NCI-H2081 (cell line): ENCODE measurements at places on chromosomes 13 and 19.

DNA sequence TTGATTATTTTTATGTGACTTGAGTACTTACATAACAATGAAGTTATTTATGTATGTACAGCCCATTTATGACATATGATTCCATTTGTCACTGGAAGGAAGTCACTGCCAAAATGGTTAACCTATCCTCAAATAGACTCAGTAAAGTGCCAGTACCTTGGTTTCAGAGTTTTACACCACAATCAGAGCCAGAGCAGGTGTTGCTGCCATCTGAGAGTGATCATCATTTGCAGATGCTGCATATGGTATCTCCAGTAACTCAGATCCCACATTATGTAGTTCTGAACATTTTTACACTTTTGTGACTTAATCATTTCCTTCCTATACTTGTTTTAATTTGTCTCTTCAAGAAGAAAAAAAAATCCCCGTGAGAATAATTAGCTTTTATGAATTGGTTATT lies 313.3 kb downstream of the HS6ST3 start:
- no peak for DNase-seq

DNA sequence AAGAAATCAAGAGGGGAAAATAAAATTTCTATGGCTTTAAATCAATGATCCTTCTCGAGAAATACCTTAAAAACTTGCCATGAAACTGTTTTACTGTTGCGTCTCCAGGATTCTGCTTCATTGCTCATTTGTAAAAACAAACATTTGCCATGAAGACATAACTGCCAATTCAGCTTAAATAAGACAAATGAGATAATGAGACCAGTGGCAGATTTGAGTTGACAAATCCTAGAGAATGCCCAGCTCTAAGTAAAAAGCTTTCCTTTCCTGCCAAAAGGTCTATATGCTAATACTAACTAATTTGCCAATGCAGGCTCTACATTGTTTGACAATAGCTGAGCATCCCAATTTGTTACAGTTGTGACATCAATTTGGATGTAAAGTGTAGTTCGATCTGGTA lies 400.5 kb upstream of the PCDH9 start:
- DNase-seq: peak; percentile 79

DNA sequence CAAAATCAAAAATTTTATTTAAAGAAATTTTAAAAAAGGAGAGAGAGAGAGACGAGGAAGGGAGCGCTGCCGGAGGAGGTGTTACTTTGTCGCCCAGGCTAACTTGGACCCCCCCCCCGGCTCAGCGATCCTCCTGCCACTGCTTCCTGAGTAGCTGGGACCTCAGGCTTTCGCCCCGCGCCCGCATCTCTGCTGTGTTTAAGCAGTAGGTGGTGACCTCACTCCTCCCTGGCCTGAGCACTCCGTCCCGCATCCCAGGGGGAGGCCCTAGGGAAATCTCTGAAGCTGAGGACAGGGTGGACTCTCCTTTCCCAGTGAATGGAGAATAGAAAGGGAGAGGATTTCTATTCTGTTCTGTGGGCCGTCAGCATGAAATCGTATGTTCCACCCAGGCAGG lies 485 bp upstream of the ZNF845 start:
- DNase-seq: peak; percentile 32

DNA sequence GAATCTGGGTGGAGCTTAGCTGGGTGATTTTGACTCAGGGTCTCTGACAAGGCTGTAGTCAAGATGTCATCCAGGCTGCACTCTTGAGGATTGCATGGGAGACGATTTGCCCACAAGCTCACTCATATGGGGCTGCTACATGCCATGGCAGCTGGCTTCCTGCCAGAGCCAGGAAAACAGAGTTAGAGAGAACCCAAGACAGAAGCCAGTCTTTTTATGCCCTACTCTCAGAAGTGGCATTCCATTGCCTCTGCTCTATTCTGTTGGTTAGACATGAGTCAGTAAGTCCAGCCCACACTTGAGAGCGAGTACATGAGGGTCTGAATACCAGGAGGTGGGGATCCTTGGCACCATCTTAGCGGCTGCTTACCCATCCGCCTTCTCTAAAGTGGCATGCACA lies 9.5 kb downstream of the POLR1D start:
- DNase-seq: no peak

DNA sequence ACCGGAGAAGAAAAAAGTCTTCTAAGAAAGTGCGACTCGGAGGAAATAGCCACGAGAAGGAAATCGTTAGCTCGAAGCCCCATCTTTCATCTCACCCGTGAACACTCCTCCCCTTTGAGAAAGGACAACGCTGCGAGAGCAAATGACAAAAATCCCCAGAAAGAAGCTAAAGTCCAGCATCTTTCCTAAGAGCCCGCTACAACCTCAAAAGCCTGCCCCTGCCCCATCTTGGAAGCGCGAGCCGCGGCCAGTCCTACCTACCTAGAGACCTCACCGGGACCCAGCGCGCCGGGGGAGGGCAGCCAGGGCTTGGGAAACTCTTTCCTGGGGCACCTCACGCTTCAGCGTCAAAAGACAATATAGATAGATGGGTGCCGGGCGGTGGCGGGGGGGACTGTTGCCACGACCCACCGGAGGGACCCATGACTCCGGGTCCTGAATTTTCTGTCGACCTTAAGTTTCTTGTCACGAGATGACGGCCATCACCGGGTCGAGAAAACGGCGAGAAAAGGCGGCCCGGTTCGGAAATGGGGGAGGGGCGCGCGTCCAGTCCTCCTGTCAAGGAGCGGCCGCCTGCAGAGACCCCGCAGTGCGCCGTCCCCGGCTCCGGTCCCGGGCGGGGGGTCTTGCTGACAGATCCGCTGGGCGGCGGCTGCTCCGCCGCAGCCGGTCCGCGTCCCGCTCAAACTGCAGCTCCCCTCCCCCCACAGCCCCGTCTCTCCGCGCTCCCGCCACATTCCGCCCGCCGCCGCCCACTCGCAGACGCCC lies 65.9 kb downstream of the KCNRG start:
- peak; percentile 45 for DNase-seq

- no peak for DNase-seq
Measured at GRCh38 chr13:105491345-105491744, 1044.1 kb downstream of the EFNB2 start.

DNA sequence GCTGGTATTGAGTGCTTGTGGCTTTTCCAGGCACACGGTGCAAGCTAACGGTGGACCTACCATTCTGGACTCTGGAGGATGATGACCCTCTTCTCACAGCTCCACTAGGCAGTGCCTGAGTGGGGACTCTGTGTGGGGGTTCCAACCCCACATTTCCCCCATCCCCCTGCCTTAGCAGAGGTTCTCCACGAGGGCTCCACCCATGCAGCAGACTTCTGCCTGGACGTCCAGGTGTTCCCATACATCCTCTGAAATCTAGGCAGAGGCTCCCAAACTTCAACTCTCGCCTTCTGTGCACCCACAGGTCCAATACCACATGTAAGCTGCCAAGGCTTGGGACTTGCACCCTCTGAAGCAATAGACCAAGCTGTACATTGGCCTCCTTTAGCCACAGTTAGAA lies 25.3 kb upstream of the ZSCAN18 start:
- DNase-seq: no peak

DNA sequence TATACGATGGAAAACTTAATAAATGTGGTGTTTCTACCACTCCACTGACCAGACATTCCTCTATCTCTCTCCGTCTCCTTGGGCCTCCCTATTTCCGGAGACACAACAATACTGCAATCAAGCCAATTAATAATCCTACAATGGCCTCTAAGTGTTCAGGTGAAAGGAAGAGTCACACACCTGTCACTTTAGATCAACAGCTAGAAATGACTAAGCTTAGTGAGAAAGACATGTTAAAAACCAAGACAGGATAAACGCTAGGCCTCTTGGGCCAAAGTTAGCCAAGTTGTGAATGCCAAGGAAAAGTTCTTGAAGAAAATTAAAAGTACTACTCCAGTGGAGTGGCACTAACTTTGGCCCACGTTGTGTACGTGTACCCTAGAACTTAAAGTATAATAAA lies 22.5 kb downstream of the ZDHHC20 start:
- DNase-seq: no peak

DNA sequence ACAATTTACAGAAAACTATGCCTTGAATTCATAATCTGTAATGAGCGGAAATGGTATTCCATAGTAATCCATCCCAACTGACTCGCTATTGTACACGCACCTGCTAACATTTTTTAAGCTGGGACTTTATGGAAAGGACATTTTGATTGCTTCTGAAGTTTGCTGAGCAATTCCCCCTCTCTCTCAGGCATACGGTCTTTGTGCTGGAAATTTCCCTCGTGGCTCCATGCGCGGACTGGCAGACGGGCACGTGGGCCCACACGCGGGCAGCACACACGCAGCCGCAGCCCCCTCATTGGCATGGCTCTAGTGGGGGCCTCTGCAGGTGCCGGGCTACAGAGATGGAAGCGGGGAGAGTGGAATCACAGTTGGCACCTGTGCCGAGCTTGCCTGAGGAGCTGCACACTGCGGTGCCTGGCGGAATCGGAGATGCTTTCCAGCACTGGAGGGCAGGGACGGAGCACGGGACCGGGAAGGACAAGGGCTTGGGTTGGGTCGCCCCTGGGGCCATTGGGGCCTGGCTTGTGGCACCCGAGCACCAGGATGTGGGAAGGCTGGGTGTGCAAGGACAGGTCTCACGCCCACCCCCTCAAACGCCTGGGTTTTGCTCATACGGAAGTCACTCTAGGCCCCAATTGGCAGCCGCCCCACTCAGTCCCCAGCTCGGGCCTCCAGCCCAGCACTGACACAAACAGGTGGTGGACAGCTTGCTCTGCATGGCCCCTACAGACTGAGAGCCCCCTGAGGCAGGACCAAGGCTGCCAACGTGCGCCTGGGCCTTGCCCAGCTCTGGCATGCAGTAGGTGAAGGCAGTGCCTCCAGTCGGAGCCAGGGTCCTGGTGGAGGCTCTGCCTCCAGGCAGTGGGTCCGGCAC lies 30.2 kb upstream of the CCNE1 start:
- DNase-seq: no peak

- no peak for DNase-seq
Measured at GRCh38 chr13:85068231-85068630, 731.0 kb downstream of the SLITRK6 start.

- no peak for DNase-seq
Measured at GRCh38 chr13:42762917-42763316, 18.5 kb upstream of the FAM216B start.

GRCh38 chr19:51000426-51000825 lies 978 bp downstream of the KLK8 start:
- DNase-seq: no peak

GRCh38 chr13:28356561-28357021 lies 138.3 kb downstream of the FLT1 start:
- no peak for DNase-seq

DNA sequence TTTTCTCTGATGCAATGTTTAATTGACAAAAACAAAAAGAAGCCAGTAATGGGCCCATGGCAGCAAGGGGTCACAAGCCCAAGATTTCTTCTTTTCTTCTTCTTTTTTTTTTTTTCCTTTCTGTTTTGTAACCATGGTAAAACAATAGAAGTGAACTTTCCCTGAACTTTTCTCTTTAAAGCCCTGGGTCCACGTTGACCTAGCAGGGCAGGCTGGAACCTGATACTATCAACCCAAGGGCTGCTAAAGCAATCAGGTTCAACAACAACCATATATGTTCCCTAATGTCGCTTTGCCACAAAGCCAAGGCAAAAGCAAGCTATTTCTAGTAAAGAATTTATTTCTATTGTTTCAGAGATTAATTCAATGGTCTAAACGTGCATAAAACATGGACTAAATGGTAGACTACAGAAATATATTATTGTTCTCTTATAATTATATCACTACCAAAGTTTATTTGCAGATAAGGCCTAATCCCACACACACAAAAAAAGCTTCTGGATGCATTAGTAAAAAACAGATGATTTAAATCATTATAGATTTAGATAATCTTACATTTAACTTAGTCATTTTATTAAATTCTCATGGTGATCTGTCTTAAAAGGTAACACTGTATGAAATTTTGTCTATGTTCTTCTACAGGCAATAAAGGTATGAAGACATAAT lies 153.9 kb downstream of the DACH1 start:
- DNase-seq: no peak

- DNase-seq: no peak
Measured at GRCh38 chr19:45195764-45196163, 17.2 kb downstream of the BLOC1S3 start.

DNA sequence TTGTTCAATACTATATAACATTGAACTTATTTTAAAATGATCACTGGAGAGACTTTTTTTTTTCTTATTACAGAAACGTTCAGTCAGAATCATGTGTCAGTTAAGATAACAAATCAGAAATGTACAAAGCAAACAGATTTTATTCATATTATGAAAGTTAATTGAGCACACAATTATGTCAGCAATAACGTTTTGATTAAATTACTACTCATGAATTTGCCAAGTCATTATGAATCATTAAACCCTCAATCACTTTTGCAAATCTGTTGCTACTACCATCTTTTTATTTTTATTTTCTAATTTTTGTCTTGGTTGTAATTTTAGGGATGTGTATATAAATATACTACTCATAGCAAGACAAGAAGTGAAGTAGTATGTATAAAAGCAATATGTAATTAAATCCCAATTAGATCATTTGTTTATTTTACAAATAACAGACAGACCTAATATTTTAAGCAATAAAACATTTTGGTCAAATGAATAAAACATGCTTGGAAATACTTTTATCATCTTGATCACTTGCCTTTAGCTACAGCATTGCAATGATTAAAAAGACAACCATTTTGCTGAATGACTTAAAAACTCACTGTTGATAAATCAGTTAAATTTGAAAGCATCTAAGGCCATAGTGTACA lies 893.4 kb upstream of the MIR17HG start:
- DNase-seq: no peak

DNA sequence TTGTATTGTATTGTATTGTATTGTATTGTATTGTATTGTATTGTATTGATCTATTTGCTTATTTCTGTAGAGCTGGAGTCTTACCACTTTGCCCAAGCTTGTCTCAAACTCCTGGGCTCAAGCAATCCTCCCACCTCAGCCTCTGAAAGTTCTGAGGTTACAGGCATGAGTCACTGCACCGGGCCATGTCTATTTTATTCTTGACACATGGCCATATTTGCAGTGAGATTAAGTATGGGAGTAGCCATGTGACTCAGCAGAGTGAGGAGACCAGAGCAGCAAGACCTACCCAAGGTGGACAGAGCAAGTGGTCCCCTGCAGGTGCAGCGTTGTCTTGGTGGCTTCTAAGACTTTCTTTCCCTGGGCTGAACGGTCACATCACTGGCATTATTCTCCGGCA lies 49.1 kb upstream of the UBAC2 start:
- no peak for DNase-seq

DNA sequence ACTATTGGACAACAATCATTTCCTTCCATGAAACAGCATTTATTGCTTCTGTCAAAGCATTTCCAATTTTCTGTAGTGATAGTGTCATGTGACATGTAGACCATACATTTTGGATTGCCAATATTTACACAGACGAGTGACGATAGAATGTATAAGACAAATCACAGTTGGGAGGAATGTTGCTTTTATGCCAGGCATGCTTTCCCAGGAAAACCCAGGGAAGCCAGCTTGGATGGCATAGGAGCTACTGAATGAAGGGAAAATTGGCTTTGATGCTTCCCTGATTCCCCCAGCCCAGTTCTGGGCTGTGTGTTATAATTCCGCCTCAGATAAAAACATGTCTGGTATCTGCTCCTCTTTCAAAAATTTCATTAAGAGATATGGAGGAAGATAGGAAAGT lies 22.5 kb downstream of the SCEL start:
- no peak for DNase-seq
